ENCODE measurements at places on chromosomes 2 and 18.

- no peak for DNase-seq
Measured at GRCh38 chr2:72996117-72996502, 75.4 kb downstream of the SFXN5 start.

- DNase-seq, result no peak
Measured at GRCh38 chr18:58895385-58895784, 30.7 kb downstream of the ZNF532 start.

DNA sequence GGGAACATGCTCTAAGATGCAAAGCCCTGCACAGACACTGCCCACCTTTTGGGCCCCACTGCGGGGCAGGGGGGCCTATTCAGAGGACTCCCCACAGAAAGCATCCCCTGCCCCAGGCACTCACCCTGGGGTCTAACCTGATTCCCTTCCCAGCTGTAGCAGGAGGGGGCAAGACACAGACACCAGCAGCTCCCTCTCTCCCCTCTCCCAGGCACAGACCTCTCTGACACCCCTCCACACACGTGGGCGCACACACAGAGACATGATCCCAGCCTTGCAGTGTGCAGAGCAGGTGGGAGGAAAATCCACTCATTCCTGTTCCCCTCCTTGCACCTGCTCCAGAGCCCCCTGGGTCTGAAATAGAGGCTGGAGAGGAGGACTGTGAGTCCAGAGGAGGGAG is 10.7 kb downstream of the TNS1 start:
- no peak for DNase-seq

DNA sequence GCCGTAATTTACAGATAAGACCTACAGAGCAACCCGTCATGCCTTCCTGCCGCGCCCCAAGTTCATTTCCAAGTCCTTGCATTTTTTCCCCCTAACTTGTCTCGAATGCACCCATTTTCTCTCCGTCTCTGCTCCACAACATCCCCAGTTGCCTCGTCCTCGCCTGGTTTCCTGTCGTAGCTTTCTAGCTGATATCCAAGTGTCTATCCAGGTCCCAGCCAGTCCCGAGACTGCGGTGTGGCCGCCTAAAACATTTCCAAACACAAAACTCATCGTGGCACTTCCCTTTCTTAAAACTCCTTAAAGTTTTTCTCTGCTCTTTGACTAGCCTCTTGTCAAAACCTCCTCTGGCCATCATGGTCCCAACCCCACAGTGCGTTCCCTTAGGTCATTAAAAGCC is 1.2 kb upstream of the BARD1 start:
- DNase-seq, result no peak

DNA sequence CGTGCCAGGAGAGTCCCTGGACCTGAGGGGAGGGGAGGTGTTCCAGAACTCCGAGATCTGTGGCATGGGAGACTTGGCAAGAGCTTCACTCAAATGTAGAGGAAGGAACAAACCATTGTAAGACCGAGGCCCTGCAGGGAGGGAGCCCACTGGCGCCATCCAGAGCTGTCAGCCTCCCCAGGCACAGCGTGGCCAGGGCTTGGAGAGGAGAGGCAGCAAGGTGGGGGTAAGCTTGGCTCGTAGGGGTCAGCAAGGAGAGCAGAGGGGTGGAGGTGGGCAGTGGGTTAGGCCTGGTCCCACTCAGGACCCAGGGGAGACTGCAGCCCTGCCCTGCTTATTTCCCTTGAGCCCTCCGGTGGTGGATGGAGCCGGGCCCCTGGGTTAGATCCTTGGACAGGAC is 3.6 kb downstream of the TMEM177 start:
- DNase-seq, result no peak

DNA sequence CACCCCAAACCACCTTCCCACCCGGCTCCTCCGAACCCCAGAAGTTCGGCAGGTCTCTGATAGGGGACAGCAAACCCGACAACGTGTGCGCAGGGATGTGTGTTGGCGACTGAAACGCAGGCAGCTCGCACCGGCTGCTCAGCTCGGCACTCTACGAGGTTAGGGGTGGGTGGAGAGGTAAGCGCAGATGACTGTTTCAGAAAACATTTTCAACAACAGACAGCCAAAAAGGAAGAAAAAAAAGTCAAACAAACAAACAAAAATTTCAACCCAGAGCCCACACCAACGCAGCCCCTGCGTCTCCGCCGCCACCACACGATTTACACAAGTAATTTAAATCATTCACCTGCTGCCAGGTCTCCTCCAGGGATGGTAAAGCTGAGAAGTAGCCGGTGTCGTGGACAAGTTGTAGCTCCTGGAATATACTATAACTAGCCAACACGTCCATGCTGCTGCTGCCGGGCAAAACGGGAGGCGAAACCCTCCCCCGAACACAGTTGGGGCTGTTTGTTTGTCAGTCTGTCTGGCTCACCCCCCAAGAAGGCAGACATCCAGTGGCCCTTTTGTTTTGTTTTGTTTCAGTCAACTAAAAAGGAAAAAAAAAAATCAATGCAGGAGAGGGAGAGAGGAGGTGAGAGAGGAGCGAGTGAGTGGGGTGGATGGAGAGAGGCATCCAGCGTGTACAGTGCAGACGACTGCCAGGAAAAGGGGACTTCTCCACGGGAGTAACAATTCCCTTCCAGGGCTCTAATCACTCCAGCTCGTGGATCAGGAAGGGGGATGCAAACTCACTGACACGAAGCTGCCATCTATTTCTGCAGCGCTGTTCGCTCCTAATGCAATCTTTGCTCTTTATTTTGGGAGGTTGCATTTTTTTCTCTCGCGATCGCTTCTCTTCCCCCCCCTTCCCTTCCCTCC is at the start of gene KLF7:
KLF7 (minus strand) TSS at position 828 of the 918 bp plus-strand sequence; CDS start at position 448, 380 bp downstream.
- no peak for DNase-seq

GRCh38 chr2:239064891-239065290 is 217.0 kb downstream of the TWIST2 start:
- DNase-seq, result no peak

DNA sequence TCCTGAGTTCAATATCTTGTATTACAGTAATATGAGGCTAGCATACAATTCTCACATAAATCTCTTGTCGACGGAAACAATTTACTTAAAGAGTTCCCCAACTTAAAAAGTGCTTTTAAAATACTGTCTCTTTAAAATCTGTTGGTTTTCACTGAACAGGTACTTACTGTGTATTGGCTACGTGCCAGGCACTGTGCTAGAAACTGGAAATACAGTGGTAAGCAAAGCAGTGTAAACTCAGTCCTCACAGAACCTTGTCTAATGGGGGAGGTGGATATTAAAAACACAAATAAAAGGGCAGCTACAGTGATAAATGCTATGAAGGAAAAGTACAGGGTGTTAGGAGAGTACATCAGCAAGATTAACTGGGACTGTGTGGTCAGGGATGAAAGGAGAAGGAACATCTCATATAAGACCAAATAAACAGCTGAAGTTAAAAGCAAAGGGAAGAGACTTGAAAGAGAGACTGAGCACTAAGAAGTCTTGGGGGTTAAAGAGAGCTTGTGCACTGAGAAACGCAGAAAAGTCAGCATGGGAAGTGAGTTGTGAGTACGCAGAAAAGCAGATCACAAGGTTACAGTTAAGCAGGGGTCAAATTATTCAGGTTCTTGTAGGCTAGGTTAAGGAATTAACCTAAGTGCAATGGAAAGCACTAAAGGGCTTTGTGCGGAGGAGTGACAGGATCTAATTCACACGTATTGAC is 52.5 kb downstream of the USP40 start:
- no peak for DNase-seq

DNA sequence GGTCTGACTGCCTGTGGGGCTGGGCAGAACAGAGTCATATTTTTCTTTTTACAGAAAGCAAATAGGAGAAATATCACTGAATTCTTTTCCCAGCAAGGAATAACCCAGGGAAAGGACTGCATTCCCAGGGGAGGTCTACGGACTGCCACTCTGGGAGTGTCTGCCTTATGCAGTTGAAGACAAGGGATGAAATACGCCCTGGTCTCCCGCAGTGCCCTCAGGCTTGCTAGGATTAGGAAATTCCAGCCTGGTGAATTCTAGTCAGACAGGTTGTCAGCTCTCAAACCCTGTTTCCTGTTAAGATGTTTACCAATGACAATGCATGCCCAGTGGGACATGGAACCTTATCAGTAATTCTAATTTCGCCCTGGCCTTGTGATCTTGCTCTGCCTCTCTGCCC is 30.3 kb upstream of the PDK1 start:
- no peak for DNase-seq

DNA sequence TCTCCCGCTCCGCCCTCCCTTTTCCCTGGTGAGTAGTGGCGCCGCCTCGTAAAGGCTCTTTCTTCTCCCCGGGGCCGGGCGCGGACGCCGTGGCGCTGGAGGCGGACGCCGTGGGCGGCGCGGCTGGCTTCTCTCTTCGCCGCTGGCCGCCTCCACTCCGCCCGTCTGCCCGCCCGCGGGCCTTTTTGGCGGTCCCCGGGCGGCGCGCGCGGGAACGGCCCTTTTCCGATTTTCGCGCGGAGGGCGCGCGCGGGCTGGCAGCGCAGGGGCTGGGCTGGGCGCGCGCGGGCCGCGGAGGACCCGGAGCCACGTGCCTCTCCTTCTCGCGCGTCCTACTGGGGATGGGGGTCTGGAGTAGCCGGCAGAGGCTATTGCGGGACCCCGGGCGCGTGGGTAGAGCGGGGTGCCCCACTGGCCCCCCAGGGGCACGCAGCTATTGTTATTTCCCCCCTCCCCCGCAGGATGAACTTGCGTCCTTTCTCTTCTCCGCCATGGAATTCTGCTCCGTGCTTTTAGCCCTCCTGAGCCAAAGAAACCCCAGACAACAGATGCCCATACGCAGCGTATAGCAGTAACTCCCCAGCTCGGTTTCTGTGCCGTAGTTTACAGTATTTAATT is 472 bp downstream of the SLC20A1 start:
- DNase-seq, result no peak

DNA sequence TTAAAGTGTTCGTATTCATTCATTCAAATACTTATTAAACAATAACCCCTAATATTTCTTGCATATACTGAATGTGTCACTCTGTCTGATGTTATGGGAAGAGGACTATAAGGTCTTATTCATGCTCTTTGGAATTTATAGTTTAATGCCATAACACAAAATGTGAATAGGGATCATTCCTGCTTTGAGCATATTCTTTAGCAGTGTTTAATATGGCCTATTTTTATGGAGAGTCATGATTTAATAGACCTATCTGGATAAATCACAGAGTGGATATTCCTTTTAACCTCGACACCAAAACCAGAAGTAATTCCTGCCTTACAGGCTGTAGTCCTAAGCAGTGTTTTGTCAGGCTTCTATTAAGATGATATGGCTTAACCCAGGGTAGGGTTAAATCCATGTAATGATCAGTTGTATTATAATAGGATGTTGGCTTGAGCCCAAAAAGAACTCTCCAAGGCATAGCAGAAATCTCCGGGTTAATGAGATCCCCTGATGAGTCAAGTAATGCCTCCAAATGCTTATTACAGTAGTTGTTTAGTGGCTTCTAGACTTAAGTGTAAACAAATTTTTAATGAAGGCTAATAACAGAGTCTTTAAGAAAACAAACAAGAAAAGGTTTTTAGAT is 54.3 kb downstream of the GULP1 start:
- DNase-seq, result no peak

- DNase-seq, result no peak
Measured at GRCh38 chr2:64222351-64222750, 78.1 kb upstream of the PELI1 start.

- DNase-seq, result no peak
Measured at GRCh38 chr2:236607471-236608187, 38.0 kb downstream of the ACKR3 start.

GRCh38 chr2:128413718-128414341 is 95.2 kb upstream of the HS6ST1 start:
- no peak for DNase-seq

DNA sequence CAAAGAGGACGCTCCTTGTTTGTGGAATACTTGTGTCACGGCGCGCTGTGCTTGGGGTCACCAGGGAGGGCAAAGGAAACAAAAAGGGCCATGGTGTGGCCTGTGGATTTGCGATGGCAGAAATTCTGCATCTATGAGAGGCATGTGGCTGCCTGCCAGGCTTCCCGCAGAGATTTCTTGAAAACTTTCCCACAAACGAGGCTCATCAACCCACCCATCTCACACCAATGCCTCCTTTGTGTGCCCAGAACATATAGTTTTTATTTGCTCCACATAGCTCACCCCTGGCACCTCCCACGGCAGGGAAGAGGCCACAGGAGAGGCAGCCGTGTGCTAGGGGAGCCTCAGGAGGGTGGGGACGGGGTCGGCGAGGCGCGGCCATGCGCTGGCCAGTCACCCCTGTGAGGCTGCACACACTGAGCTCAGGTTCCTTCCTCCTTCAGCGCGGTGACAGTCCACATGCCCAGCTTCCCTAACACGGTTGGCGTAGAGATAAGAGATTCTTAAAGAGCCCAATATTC is 100.3 kb downstream of the MBP start:
- DNase-seq, result no peak

GRCh38 chr2:7052404-7052803 is 135.2 kb downstream of the RNF144A start:
- no peak for DNase-seq

GRCh38 chr2:120907822-120908221 is 172.2 kb downstream of the GLI2 start:
- no peak for DNase-seq

GRCh38 chr2:107290041-107290440 is 404.1 kb upstream of the ST6GAL2 start:
- no peak for DNase-seq

- no peak for DNase-seq
Measured at GRCh38 chr2:222033541-222033940, 265.3 kb downstream of the PAX3 start.

DNA sequence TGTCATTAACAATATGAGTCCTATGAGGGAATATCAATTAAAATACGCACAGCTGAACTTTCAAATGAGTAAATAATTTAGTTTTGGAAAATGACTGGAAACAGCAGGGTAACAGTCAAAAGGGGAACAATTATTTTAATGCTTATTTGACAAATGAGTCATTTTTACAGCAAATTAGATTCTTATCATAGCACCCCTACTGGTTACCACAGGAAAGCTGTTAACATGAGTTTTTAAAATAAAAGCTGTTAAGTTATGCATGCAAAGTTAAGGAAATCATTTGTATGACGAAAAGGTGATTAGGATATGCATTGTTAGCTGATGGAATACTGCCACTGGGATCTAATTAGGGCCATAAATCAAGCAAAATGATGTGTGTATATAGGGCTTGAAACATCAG is 435.1 kb upstream of the MEIS1 start:
- no peak for DNase-seq

GRCh38 chr2:3065928-3066327 is 311.7 kb downstream of the EIPR1 start:
- no peak for DNase-seq

DNA sequence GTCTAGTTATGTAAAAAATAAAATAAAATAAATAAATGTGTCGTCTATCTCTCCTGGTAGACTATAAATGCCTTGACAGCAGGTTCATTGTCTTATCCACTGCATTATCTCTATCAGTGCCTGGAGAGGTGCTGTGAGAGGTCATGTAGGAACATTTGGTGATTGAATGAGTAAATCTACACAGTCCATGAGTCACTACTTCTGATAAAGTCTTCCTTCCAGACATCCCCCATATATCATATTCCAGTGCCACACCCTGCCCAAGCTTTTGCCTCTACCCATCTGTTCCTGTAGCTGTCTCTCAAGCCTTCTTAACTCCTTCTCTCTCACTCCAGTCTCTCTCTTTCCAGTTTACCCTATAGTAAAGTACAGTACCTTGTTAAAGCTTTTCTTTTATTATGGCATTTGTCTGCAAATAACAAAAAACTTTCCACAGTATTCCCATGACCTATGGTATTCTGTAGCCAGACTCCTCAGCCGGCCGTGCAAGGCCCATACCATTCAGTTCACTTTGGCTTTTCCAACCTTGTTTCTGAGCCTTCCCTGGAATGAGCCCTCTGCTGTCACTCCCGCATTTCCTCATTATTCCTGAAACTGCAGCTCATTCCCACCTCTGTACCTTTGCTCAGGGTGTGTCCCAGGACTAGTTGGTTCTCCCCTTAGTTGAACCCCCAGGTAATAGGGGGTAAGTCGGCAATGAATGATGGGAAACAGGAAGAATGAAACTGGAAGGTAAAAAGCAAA is 37.5 kb downstream of the ANXA4 start:
- DNase-seq, result no peak
